ENCODE measurements at places on chromosomes 3 and 15.

DNA sequence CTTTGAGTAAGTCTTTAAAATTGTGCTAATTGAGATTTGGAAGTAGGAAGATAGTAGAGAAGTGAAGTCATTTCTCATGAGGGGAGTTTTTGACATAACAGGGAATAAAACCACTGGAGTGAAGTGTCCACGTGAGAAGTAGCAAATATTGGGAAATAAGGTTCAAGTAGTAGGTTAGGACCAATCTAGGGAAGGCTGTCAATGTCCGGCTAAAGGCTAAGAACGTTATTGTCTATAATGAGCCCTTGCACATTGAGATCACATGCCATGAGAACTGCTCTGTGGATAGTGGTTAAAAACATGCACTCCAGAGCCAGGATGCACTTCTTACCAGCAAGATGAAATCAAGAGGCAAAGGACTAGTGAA, 459.9 kb upstream of the TPRG1 start:
- peak; percentile 8 for DNase-seq

DNA sequence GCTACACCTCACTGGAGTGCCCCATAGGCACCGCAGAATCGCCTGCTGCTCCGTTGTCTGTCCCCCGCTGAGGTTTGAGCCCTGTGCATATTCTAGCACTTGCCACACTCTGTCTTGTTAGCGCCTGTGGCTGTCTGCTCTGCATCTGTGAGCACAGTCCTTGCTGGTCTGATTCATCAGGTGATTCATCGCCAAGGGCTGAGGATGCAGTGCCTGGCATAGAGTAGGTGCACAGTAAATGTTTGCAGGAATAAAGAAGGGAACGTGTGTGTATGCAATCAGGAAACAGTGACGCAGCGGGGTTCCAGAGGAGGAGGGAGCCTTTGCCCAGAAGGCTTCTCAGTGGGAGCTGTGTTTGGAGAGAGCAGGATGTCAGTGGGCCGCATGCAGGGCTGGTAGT, 124.0 kb upstream of the PLXNA1 start:
- DNase-seq: peak; percentile 90

GRCh38 chr15:99450896-99451358, 114.9 kb upstream of the MEF2A start:
- DNase-seq: peak; percentile 37

- no peak for DNase-seq
Observed at GRCh38 chr15:56086566-56086965, 93.2 kb upstream of the NEDD4 start.

- DNase-seq: peak; percentile 0
Observed at GRCh38 chr3:62095756-62096155, 277.6 kb downstream of the FEZF2 start.

DNA sequence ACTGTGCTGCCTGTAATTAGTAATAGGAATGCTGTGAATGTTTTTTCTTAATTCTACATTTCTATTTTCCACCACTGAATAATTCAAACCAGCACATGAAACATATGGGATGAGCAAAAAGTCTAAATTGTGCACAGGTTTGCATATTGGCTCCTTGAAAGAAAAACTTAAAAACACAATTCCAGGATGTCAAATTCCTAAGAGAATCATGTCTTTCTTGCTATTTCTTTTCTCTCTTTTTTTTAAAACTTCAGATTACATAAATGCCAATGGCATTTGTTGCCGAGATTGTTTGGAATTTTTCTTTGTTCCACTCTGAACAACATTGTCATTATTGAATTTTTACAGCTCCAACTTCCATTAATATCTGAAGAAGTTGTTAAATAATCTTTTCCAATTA, 60.8 kb downstream of the VGLL3 start:
- DNase-seq: no peak

GRCh38 chr15:85073556-85074194, 92.0 kb downstream of the PDE8A start:
- peak; percentile 22 for DNase-seq

- no peak for DNase-seq
Observed at GRCh38 chr3:17518189-17519059, 224.0 kb downstream of the TBC1D5 start.
